ENCODE measurements at places on chromosomes 12 and 14.
A peak's percentile ranks its signal among the peaks of the same experiment; 100 is the strongest.

GRCh38 chr12:105233041-105233905 lies 2.7 kb downstream of the APPL2 start:
- no peak for DNase-seq

GRCh38 chr12:116186482-116187150 lies 90.9 kb downstream of the MED13L start:
- DNase-seq: no peak

DNA sequence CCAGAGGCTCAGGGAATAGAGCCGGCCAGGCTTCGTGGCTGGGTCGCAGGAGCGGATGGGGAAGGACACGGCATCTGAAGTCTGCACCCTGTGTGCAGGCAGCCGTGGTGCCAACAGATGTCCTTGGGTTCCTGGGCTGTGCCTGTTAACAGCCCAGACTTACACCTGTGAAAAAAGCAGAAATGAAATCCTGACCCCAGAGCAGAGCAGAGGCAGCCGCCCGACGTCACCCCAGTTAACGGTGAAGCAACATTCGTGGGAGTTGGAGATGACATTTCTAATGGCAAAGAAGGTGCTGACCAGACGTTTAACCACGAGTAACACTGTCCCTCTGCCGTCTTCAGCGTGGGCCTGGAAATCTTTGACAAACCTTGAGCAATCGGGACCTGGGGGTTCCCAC lies 200.3 kb upstream of the DIO3 start:
- no peak for DNase-seq

GRCh38 chr12:123867141-123867540 lies 105.0 kb downstream of the DNAH10 start:
- no peak for DNase-seq

DNA sequence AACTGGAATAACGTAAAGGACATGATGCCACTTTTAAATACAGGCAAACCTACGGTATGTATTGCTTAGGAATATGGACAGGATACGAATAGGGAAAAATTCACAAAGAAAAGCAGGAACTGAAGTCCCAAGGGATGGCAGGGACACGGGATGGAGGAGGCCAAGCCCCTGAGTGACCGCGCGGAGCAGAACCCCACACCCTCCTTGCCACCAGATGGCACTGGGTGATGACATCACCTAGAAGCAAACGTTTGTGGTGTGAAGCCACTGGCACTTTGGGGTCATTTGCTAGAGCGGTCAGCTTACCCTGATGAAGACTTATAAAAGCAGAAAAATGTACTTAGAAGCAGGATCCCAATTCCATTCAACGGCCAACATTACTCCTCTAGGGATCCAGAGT lies 9.4 kb downstream of the DHX37 start:
- no peak for DNase-seq

DNA sequence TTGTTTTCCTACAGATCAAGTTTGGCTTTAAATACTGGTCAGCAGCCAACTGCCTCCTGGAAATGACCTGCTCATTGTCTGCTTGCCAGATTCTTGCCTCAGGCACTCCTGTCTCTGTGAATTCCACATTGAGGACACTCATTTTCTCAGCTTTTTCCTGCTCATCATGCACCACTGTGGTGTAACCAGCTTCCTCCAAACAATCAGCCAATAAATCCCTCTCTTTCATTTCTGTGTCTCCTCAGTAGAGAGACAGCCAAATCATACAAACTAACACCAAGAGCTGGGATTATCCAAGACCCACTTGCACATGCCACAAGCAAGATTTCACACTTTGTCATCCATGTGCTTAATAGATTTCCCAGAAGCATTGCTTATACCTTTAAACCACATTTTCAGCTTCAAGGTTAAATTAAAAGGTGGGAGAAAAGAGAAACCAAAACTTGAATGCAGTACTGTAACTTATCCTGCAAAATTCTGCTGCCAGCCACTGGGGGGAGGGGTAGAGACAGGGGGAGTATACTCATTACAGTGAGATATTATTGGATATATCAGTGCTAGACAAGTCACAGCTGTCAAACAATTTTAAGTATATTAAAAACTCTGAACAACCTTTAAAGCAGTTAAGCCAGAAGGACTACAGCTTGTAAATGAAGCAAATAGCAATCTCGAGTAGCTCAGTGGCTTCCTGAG lies 105.0 kb downstream of the PPP2R5E start:
- DNase-seq: no peak

DNA sequence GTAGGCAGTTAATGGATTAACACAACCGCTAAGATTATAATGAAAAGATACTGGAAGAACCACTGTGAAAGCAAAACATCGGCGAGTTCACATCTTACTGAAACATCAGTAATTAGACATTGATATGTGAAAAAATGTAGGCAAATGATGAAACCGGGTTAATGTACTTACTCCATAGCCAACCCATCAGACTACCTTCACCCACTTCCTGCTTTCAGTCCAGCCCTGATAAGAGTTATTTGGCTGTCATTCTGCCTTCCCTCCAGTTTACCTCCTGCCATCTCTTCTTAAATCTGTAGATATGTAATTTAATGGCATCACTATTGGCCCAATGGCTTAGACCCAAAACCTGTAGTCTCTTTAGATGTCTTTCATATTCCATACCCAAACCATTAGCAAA lies 46.0 kb upstream of the LGR5 start:
- no peak for DNase-seq

GRCh38 chr14:90419200-90419599 lies 22.4 kb downstream of the CALM1 start:
- no peak for DNase-seq

GRCh38 chr14:63542231-63542999 lies 762 bp downstream of the PPP2R5E start:
- no peak for DNase-seq

GRCh38 chr12:15318841-15319240 lies 3.5 kb upstream of the PTPRO start:
- DNase-seq: no peak

- no peak for DNase-seq
These were observed 8.9 kb upstream of the KRT7 start for GRCh38 chr12:52224151-52224550.

DNA sequence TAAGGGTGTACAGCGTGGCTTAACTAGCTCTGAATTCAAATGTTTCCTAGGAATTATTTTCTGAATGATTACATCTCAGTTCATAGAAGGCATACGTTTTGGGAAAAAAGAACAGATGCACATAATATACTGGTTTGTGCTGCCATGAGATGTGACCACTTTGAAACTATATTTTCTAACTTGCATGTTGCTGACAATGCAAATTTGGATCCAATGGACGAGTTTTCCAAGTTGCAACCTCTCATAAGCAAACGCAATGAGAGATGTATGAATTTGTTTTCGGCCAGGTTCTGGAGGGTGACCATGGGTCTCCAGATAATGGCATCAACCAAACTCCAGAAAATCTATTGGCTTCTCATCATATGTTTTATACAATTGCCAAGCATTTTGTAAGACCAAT lies 1445.4 kb downstream of the AACS start:
- no peak for DNase-seq

DNA sequence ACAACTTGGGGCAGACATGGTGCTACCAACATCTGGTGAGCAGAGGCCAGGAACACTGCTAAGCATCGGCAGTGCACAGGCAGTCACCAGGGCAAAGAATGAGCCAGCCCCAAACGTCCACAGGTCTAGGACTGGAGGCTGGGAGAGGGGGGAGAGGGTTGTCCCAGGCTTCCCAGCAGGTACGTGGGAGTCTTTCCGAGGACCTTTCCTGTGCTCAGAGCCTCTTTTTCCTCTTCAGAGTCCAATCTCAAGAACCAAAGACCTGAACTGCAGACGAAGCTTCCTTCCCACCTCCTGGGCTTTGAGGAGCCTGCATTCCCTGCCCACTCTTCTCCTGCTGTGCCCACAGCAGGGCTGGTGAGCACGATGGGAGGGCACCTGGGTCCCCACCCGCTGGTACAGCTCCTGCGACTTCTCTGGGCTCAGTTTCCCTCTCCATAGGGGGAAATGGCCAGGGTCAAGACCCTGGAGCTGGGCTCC lies 48.7 kb downstream of the DLK1 start:
- DNase-seq: no peak

DNA sequence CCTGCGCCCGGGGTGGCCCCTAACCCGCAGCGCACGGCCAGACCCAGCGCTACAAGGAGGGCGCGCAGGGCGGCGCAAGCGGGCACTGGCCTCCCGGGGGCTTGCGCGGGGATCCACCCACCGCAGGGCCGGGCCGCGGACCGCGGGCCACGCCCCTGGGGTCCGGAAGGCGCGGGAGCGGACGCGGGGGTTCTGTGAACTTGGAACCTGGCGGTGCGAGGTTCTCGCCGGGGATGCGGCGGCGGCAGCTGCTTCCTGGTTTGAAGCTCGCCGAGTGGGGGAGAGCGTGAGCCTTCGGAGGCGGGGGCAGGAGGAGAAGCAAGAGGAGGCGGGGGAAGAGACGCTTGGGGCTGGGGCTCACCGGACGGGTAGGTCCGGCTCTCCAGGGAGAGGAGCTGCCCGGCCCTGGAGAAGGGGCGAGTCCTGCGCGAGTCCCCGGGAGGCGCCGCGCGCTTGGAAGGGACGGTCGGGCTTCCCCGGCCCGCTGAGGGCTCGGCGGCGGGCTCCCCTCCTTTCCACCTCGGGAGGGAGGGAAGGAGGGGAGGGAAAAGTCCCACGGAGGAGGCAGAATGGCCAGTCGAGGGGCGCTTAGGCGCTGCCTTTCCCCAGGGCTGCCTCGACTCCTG lies at the start of gene PRKCH:
Gene PRKCH, plus strand, starts transcription at position 195 of the 626 bp plus-strand sequence. CDS start 523 bp downstream, outside the sequence.
- DNase-seq: peak; percentile 65

DNA sequence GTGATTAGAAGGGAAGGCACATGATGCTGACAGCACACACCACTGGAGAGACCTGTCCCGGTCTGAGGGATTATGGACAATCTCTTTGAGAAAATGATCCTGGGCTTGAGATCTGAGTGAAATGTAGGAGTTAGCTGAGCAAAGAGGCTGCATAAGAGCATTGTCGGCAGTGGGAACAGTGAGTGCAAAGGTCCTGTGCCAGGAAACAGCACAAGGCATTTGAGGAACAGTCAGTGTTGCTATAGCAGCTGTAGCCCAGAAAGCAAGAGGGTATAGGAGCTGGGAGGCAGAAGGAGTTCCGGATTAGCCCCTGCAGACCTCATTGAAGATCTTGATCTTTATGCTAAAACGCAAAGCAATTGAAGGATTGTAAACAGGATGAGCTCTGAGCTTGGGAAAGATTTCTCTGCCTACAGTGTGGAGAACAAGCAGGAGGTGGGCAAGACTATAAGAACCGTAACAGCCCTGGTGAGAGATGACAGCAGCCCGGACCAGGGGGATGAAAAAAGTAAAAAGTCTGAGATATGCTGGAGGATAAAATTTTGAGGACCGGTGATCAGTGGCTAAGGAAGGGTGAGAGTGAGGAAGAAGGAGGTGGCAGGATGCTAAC lies 28.5 kb downstream of the CFL2 start:
- no peak for DNase-seq

GRCh38 chr12:50066402-50066801 lies 9.0 kb downstream of the ASIC1 start:
- DNase-seq: no peak

- DNase-seq: no peak
These were observed 7.8 kb downstream of the LIMA1 start for GRCh38 chr12:50275556-50275955.

- DNase-seq: no peak
These were observed 361.2 kb downstream of the CCER1 start for GRCh38 chr12:90593596-90594295.

DNA sequence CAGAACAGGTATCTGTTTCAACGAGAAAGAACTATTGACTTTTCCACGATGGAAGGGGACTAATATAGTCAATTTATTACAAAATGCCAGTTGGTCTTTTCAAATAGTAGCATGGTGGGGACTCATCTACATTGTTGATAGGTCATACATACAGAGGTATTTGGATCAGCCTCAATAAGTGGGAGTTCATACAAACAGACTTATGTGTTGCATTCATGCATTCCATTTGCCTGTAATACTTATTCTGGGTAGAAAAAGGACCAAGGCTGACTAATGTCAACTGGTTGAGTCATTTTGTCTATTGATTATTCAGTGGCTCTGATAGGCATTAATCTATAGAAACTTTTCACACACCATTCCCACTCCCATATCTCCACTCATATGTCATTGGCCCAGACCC lies 41.5 kb upstream of the GLIPR1 start:
- DNase-seq: no peak

GRCh38 chr12:118495296-118495695 lies 118.9 kb downstream of the SUDS3 start:
- DNase-seq: no peak

DNA sequence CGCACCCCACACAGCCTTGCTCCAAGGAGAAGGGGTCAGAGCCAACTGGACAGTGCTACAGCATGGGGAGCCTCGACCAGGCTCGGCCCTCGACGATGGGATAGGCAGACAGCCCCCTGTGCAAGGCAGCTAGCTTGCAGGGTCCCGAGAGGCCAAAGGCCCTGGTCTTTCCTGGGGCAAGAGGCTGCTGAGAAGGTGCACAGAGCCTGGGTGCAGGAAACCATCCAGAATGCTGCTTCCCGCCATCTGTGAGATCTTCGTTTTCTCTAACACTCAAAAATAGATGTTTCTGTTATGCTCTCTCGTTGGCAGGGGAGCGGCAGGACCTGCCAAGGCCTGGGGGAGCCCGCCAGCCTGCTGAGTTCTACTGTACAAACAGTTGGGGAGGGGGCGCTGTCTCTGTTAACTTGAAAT lies 168.0 kb upstream of the RTL1 start:
- no peak for DNase-seq

DNA sequence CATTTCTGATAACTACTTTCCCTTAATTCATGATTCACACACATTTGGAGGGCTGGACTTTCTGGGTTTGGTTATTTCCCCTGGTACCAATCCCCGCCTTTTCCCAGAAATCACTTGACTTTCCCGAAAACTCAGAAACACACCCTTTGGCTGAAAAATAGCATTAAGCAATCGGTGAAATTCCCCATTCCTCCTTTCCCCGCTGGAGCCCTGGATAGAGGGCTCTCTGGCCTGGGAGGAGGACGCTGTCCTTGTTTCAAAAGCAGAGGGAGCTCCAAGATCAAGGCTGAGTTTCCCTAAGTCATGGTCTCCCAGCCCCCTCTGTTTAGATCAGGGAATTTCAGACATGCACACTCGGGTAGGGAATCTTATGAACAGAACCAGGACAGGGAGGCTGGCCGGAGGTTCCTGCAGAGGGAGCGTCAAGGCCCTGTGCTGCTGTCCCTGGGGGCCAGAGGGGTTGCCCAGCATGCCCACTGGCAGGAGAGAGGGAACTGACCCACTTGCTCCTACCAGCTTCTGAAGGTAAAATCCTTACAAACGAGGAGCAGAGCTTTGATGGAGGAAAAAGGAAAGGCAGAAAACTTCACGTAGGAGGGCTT lies at the start of gene C1S:
Gene C1S, plus strand, starts transcription at position 366 of the 602 bp plus-strand sequence. CDS start 1,195 bp downstream, outside the sequence.
- no peak for DNase-seq

DNA sequence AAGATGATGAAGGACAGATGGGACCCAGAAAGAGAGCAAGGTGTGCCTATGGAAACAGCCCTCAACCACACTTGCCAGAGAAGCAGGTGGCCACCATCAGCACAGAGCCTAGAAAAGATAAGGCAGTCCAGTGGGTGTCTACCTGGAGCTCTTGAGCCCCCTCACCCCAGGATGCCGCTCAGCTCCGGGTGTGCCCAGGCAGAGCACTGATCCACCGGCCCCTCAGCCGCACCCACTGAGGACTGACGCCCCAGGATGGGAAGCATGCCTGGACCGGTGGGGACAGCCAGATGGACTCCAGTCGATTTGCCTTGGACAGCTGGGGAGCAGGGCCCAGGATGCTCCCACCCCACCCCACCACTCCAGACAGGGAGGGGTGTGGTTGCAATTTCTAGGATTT lies 15.1 kb upstream of the ZFP36L1 start:
- no peak for DNase-seq

Measured in activated naive CD8-positive, alpha-beta T cell treated with anti-CD3 and anti-CD28 coated beads, Interleukin-2, amount 50 U/mL, for 16 hours (primary cell).